Activated T-cell treated with anti-CD3 and anti-CD28 coated beads for 1 hour (primary cell): ENCODE measurements at places on chromosomes 7 and 10.

DNA sequence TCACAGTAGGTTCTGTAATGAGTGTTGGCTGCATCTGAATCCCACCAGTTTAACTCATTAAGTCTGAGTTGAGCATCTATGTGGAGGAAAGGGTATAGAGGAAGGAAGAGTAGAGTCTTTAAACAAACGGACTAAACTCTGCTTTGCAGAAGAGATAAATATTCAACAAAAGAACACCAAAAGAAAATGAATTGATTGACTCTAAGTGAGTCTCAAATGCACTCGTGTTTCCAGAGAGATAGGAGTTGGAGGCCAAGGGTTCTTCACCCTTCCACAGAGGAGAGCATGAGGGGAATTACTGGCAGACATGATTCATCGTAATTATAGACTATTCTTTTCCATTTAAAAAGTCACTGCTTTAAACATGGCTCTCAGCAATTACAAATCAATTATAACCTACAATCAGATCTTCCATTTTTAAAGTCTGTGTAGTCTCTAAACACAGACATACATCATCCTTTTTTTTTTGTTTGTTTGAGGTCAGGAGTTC lies 56.3 kb downstream of the PLPP4 start:
- no peak for DNase-seq

DNA sequence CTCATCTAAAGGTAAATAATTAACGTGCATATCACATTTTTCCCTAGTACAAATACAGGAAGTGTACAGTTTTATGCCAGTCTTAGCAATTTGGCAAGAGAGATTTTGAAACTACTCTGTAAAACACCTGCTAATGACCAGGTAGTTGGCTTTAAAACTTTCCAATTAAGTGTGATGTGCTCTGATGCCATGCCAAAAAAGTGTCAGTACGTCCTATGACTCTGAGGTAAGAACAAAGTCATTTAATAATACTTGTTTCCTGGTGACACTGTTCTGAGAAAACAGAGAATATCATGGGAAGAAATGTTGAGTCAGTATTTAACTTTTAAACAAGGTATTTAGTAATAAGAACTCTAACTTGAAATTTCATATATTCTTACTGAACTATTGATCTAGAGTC lies 9.6 kb downstream of the PDZD8 start:
- no peak for DNase-seq

DNA sequence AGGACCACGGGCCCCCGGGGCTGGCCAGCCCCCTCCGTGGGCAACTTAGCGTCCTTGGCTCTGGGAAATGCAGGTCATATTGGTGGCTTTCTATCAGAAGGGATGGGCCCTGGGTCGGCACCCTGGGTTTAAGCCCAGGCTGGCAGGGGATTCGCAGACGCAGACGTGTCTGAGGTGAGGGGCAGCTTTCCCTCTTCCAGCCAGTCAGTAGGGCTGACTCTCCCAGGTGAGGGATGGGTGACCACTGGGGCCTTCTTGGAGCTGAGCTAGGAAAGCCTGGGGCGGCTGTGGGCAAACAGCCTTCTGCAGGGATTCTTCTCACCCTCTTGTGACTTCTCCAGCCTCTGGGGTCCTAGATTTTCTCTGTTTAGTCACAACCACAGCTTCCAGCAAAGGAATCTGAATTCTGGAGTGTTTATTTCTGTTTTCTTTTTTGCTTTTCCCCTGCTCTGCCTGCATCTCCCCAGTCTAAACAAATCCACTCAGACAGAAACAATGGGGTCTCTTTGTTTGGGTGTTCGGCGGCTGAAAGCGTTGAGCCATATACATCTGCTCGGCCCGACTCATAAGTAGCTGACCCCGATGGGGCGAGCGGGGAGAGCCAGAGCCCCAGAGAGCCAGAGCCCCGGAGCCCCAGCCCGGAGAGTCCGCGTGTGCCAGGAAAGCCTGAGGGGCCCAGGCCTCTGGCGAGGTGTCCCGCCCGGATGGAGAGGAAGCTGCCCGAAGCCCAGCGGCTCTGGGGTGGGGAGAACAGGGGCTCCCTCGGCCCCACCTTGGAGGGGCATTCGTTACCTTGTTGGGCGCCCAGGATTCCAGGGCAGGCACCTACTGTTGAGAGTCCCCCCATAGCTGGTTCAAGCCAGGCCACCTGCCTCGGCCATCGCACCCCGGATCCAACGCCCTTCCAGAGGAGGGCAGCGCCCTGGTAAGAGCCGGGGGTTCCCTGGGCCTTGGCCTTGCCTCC lies 2.0 kb downstream of the MNX1 start:
- DNase-seq, result no peak

- no peak for DNase-seq
These were observed 10.4 kb upstream of the GSAP start for GRCh38 chr7:77426521-77427051.

DNA sequence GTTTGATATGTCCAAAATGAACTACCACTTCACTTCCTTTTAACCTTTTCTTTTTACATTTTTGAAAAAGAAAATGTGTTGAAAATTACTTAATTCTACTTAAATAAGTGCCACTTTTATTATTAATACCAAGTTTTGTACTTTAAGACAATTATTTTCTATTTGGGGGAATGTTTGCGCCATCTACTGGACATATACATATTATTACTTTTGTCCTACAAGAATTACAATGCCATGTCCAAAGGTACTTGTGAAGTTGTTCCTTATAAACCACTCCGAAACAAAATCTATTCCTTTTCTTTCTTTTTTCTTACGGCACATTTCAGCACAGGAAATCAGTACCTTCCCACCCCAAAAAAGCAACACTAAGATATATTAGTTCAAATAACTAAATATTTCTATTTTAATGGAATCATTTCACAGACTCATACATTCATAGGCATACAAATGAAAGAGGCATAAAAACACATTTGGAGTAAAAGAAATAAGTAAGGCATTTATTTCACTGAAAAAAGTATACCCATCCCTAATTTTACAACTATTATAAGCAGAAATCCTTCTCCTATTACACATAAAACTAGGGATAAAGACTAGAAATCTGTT lies 169.9 kb downstream of the RNF133 start:
- no peak for DNase-seq

DNA sequence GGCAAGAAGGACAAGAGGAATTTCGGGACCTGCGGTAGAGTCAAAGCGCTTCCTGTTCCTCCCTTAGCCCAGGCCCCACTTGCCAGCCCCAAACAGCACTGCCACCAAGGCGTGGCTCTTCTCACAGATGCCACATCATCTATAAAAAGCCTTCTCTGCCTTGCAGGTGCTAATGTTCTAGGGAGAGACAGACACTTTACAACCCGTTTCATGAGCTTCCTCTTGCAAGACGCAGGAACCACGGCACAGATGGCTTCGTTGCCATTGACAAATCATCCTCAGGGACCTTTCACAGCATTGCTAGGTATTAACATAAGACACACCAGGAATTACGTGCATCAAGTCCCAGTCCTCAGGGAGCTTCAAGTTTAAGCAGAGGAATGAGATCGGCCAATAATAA lies 180.9 kb downstream of the JCAD start:
- DNase-seq, result no peak

DNA sequence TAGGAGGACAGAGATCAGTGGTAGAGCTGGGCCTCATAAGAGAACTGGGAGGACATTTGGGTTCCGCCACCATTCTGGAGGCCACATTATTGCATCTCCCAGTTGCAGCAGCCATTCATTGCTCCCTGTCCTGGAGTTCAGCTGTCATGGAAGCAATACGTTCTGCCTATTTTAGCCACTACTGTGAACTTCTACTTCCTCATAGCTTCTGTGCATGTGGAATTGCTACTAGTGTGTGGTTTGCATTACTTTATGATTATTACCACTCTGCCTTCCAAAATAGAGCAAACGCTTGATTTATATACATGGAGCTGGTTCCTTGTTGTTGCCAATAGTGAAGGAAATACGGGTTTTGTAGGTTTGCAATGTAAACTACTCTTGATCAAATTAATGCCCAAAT lies 47.2 kb upstream of the PLPP4 start:
- DNase-seq, result no peak

GRCh38 chr7:43753843-43754242 lies 4.6 kb upstream of the BLVRA start:
- no peak for DNase-seq

- DNase-seq, result no peak
These were observed 882.3 kb downstream of the PCDH15 start for GRCh38 chr10:53918755-53919154.

- no peak for DNase-seq
These were observed 22.7 kb downstream of the ANK3 start for GRCh38 chr10:60367024-60367423.

- DNase-seq, result no peak
These were observed 184.0 kb upstream of the RNF32 start for GRCh38 chr7:156456503-156457115.

DNA sequence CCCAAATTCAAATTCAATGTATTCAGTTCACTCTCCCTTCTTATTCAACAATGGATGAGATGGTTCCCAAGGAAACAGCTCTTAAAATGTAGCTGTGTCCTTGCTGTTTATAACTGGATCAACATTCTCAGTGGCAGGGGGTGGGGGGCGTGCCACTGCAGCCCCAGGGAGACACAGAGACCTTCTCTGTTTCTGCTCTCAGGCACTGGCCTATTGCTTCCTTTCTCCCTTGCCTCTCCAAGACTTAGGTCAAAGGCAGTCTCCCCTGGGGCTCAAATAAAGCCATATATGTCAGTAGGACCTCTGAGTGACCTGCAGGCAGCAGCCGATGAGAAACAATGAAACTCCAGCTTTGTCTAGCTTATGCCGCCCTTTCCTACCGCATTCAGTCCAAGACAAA lies 20.7 kb downstream of the VSTM4 start:
- no peak for DNase-seq

GRCh38 chr7:149496642-149497391 lies 792 bp downstream of the ZNF746 start:
- peak; percentile 44 for DNase-seq

DNA sequence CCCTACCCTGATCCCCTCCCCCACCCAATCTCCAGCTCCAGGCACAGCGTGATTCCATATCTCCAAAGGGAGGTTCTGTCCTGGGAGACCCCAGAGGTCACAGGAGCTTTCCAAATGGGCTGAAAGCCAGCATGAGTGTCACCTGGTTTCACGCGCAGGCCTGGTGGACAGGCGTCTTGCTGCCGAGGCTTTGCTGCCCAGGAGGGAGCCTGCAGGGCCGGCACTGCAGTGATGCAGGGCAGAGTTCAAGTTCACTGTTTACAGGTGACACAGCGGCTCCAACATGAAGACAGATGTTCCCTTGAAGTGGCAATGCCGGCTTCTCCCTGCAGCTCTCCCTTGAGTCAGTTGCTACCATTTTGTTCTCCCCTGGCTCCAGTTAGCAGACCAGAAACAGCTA lies 104.3 kb downstream of the TCERG1L start:
- no peak for DNase-seq

- DNase-seq, result no peak
These were observed 42.8 kb downstream of the MGMT start for GRCh38 chr10:129509835-129510234.

- DNase-seq, result no peak
These were observed 1.0 kb downstream of the UBTD1 start for GRCh38 chr10:97499561-97500296.

DNA sequence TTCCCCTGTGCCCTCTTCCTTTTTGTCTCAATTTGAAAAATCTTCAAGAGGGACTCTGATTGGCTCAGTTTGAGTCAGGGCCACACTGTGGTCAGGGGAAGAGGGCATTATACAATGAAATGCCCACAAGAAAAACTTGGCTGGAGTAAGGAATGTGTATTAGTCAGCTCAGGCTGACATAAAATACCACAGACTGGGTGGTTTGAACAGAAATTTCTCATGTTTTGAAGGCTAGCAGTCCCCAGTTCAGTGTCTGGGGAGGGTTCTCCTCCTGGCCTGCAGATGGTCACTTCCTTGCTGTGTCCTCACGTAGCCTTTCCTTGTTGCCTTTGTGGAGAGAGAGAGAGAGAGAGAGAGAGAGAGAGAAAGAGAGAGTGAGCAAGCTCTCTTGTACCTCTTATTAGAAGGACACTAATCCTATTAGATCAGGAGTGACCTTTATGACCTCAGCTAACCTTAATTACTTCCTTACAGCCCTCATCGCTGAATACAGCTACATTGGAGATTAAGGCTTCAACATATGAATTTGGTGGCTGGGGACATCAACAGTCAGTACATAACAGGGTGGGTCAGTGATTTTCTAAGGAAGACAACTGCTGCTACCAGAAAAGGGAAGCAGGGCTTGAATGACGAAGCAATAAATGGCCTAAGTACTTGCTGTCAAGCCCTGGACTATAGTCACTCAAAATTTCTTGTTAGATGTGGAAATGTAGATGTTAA lies 25.8 kb upstream of the FAM13C start:
- no peak for DNase-seq

GRCh38 chr7:39950473-39951225 lies 593 bp downstream of the CDK13 start:
- peak; percentile 12 for DNase-seq

DNA sequence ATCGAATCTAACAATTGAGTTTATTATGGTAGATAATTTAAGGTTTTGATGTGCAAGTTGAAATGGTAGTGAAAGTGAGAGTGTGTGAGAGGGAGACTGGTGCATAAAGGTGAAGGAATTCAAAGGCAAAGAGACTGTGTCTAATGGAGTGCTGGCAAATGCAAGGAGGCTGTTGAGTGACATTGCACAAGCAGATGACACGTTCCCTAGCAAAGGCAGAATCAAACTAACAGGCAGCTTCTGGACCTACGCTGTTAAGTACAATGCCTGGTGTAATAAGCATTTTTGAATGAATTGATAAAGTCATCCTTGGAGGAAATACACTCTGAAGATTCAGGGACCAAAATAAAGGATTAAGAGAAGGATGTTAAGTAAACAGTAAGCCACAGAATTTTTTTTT lies 11.7 kb upstream of the GPR141 start:
- DNase-seq, result no peak

DNA sequence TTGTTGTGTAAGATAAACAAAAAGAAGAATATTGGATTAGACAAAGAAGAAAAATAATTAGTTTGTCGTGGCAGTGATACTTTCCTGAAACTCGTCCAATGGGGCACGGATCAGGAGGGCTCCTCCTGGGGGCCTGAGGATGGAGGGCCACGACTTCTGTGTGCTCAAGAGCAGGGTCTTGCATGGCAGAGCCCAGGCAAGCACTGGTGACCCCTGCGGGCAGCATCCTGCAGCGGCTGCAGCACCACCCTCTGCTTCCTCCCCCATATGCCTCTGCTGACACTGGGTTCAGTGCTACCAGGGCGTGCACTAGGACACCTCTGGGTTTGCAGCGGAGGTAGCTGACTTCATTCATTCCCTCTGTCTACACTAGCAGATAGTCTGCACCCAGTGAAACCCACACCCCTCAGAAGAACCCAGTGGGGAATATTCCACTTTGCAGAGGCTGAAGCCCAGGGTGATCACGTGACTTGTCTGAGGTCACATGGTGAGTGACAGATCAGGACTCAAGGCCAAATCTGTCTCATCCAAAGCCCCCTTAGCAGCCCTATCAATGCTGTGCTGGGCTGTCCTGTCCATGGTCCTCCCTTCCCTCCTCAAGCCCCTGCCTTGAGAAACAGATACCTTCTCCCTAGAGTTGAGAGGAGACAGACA lies 375.5 kb downstream of the TCERG1L start:
- no peak for DNase-seq

GRCh38 chr10:47033081-47033480 lies 121.9 kb downstream of the PTPN20 start:
- DNase-seq, result no peak

- no peak for DNase-seq
These were observed 63.5 kb downstream of the CAMK1D start for GRCh38 chr10:12412666-12413368.

GRCh38 chr10:28833313-28833712 lies 156.0 kb downstream of the BAMBI start:
- DNase-seq, result no peak
